Fibroblast of skin of abdomen (primary cell): ENCODE measurements at places on chromosomes 16 and 17.
A peak's percentile ranks its signal among the peaks of the same experiment; 100 is the strongest.

DNA sequence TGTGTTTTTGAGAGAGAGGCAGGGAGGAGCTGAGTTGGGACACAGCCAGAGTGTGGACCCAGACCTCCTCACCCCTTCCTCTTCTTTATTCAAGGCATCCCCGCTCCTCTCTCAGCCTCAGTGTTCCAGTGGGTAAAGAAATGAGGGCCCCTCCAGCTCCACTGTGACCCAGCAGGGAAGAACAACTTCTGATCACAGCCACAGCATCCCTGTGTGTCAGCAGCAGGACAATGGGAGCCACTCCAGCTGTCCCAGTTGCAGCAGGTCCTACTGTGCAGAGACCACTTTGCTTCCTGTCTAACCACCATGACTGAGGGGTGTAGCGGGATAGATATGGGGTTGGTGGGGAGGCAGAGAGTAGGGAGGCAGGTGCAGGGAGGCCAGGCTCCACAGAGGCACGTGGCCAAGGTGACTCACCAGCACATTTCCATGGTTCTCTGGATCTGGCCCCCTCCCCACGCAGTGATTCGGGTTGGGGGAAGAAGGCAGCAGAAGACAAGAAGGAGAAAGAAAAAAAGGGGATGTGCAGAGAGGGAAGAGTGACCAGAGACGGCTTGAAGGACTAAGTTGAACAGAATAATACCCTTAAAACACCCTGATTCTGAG, 24.5 kb downstream of the PIK3R5 start:
- no peak for DNase-seq

DNA sequence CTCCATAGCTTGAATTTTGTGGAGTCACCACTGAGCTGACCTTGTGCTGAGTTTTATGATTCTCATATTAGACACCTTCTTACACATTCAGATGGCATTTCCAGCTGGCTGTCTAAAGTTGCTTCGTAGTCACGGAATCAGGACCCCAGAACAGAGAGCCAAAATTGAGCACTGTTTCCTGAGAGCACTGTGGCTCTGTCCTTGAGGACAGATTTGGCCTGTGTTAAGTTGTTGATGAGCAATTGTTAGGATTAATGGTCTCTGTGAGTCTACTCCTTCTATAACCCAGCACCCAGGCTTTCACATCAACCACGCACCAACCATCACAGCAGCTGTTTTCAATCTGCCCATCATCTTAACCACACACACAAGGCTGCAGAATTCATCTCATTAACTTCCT, 277.5 kb upstream of the HSBP1 start:
- DNase-seq = peak; percentile 97

GRCh38 chr16:4410335-4411075, 5.9 kb downstream of the CORO7 start:
- peak; percentile 94 for DNase-seq

DNA sequence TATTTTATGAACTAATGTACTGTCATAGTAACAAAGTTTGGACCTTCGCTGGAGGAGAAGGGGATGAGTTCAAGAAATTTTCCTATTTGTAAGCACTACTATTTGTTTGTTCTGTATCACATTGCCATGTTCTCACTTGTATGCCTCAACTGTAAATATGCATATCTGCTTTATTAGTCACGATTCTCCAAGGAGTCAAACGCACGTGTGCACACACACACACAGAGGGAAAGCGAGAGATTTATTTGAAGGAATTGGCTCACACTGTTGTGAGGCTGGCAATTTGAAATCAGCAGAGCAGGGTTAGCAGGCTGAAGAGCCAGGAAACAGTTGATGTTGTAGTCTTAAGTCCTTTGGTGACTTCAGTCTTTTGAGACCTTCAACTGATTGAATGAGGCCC, 24.9 kb upstream of the MYH2 start:
- DNase-seq = peak; percentile 10

DNA sequence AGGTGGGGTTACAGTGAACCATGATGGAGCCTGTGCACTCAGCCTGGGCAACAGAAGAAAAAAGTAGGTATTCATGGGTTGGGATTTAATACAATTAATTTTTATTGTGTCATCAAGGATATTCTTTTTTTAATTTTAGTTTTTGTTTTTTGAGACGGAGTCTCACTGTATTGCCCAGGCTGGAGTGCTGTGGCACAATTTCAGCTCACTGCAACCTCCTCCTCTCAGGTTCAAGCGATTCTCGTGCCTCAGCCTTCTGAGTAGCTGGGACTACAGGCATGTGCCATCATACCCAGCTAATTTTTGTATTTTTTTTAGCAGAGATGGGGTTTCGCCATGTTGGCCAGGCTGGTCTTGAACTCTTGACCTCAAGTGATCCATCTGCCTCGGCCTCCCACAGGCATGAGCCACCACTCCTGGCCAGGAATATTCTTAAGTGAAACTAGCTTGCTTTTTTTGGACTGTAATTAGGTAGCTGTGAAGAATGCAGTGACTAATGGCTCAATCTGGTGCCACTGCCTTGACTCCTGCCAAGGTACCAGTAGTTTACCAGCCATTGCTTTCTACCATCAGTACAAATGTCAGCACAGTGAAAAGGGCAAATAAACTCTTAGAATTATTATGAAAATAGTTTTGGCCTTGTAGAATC, 4.8 kb downstream of the PPM1D start:
- peak; percentile 47 for DNase-seq

GRCh38 chr16:25257470-25257955, at the start of gene ZKSCAN2:
TSS of gene ZKSCAN2 (minus strand) at chr16:25257845. CDS start at chr16:25257127, 718 bp downstream.
- DNase-seq = peak; percentile 90

GRCh38 chr17:71934520-71934919, 186.3 kb upstream of the SOX9 start:
- DNase-seq = no peak

- no peak for DNase-seq
Measured at GRCh38 chr16:69078073-69078472, 27.4 kb upstream of the HAS3 start.

- DNase-seq = peak; percentile 57
Measured at GRCh38 chr17:82668631-82669099, 20.4 kb upstream of the WDR45B start.

- DNase-seq = peak; percentile 34
Measured at GRCh38 chr17:57553991-57554825, 190.9 kb downstream of the CCDC182 start.

GRCh38 chr17:10271106-10271562, 72.7 kb upstream of the GAS7 start:
- DNase-seq = peak; percentile 46

- peak; percentile 62 for DNase-seq
Measured at GRCh38 chr17:1485423-1486376, 6.8 kb downstream of the MYO1C start.

GRCh38 chr16:84786605-84787262, 33.1 kb upstream of the CRISPLD2 start:
- no peak for DNase-seq

- peak; percentile 9 for DNase-seq
Measured at GRCh38 chr16:29962344-29962994, 590 bp downstream of the TMEM219 start.

GRCh38 chr17:67021196-67021595, 23.2 kb upstream of the CACNG1 start:
- no peak for DNase-seq

DNA sequence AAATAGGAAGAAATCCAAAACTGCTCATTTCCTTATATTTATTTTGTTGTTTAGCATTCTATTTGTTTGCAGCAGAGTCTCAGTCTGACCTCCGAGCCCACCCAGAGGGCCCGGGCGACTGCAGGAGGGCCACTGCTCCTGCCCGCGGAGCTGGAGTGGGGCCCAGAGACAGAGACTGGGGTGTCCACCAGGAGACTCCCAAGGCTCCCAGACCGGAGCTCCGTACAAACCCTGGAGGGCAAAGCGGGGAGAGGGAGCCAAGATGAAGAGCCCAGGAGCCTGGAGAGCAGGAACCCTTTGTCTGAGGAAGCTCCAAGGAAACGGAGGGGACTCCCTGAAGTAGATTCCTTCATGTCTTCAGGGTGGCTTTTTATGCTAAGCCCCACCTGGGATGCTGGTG, 57.9 kb downstream of the AXIN2 start:
- no peak for DNase-seq

DNA sequence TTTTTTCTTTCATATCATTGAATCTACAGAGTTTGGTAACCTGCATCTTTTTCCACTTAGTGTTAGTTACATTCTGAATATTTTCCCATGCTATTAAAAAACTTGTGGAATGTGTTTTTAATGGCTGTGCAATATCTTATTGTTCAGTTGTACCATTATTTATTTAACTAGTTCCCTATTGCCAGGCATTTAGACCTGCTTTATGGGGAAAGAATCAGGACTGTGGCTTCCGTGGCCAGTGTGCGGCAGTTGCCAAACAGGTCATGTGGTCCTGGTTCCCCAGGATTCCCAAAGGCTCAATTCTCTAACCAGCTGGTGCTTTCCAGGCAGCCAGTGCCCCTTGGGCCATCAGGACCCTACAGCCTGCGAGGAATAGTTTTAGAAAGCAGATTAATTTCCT, 30.8 kb downstream of the NDEL1 start:
- DNase-seq = peak; percentile 68

GRCh38 chr16:88299751-88300462, 82.9 kb upstream of the ZNF469 start:
- no peak for DNase-seq

GRCh38 chr17:18182110-18182977, 1.3 kb upstream of the ALKBH5 start:
- DNase-seq = no peak

DNA sequence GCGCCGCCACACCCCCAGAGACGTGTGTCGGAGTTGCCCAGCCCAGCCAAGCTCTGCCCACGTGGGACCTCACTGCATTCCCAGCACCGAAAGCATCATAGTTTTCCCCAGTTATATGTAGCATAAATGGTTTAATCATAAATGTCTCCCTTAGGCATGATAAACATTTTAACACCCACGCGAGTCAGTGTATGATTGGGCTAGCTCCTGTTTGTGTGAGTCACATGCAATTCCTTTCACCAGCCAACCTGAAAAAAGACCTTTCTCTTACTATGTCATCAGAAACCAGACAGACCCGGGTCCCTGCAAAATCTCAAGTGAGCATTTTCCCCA, 9.2 kb downstream of the TAF1C start:
- peak; percentile 61 for DNase-seq

DNA sequence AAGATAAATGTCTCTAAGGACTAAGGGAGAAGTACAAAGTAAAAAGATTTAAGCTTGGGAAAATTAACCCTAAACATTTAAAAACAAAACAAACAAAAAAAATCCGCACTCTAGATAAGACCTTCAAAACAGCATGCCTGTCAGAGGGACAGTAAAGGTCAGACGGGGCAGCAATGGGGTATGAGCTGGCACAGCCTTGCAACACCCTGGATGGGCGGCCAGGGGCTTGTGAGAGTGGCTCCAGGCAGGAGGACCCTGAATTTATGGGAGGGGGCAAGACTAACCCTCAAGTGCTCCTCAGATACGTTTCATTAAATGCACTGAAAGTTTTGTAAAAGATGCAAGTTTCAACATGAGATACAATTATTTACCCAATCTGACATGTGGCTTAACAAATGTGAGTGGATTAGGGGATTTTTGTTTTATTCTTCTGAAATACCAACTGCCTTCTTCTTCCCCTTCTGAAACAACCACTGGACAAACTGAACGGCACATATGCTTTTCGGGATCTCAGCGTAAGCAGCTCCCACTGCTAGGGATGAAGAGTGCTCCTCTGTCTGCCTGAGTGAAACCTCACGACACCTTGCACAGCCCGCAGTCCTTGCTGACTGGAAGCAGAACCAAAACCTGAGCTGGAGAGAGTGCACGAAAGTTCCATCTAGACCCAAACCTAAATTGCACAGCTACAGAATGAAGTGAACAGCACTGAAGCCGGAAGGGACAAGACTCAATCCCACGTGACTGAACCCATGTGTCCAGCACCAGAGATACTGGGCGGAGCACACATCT, 128.4 kb downstream of the ANKRD11 start:
- DNase-seq = no peak

- DNase-seq = no peak
Measured at GRCh38 chr16:84427553-84427952, 59.2 kb downstream of the ATP2C2 start.

GRCh38 chr16:60302261-60302660, 1568.1 kb upstream of the GOT2 start:
- no peak for DNase-seq

DNA sequence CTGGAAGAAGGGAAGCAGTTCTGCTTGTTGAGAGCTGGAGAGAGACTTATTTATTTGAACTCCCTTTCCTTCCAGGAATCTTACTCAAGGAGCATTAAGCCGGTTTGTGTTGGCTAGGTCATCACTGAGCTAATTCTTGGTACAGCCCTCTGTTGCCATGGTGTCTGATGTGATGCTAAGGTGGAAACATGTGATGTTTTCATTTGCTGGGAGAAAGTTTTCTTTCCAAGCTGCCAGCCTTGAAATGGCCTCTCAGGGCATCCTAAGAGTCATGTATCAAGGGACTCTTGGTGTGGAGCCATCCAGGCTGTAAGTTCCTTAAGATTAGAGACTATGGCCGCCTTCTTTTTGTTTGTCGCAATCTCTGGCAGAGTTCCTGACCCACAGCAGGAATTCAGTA, 4.2 kb downstream of the PSKH1 start:
- no peak for DNase-seq

- peak; percentile 6 for DNase-seq
Measured at GRCh38 chr16:47342055-47342454, 118.8 kb downstream of the ITFG1 start.

DNA sequence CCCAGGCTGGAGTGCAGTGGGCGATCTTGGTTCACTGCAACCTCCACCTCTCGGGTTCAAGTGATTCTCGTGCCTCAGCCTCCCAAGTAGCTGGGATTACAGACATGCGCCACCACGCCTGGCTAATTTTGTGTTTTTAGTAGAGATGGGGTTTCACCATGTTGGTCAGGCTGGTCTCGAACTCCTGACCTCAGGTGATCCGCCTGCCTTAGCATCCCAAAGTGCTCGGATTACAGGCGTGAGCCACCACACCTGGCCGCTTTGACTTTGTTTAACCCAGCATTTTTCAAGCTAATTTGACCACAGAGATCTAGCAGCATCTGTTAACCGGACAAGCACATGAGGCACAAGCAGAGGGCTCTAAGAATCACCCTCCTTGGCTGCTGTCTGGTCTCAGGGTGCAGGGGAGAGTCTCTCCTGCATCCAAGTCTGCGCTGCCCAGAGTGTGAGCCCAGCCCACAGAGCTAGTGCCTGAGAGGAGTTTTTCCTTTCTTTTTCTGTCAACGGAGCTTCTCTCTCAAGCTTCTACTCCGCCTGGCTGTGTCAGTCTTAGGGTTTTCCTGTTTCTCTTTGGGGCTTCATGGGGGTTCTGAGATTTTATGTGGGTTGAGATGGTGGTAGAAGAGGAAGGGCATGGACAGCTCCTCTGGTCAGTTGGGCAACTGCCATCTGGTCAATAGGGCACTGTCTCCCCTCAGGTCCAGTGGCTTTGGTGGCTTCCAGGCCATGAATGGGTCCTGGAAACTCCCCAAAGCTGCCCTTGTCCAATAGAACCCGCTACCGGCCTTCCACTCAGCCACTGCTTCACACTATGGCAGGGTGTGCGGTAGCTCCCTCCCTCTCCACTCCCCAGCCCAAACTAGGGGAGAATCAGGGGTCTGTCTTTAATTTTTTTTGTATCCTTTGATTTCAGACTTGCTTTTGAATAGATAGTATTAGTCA, 59.6 kb downstream of the TNFRSF13B start:
- no peak for DNase-seq

DNA sequence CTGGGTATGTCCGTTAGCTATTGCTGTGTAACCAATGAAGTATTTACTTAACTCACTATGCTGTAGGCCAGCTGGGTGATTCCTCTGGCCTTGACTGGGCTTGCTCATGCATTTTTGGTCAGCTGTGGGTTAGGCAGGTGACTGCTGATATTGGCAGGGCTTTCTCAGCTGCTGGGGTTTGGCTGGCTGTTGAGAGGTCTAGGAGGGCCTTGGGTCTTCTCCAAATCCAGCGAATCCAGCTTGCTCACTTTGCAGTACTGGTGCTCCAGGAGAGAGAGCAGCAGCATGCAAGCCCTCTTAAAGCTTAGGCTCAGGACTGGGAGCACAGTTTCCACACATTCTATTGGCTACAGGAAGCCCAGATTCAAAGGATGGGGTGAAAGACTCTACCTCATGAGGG, 270.1 kb downstream of the PHKB start:
- DNase-seq = peak; percentile 88
